Activated naive CD4-positive, alpha-beta T cell treated with anti-CD3 and anti-CD28 coated beads, Interleukin-2, amount 50 U/mL, for 72 hours (primary cell): ENCODE measurements at places on chromosomes 3 and 15. TPM values are rescaled to one million over a fixed set of nuclear protein-coding genes. Genes with fewer than 3 reads are reported as not detected.

GRCh38 chr15:74783072-74783807 is 1.4 kb downstream of the CSK start:
- no peak for DNase-seq

GRCh38 chr3:123755085-123755484 is 129.0 kb downstream of the MYLK start:
- no peak for DNase-seq

LRRIQ4 gene
- total RNA-seq, result 0.21 TPM

PXYLP1 gene
- total RNA-seq, result 9.7 TPM

DNA sequence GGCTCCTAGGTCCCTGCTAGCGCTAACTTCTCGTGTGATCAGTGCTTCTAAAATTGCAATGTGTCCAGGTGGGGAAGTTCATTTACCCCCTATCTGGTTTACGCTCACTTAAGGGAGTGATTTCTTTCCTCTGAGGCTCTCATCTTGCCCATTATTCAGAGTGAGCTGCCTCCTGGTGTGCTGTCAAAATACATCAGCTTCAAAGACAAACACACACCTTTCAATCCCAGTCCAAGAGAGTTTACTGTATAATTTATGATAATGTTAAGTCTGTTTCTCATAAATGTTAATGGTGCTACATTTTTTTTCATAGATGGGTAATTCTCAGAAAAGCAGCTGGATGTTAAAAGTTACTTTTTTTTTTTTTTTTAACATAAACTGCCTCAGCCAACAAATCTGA is 112.3 kb downstream of the RORA start:
- DNase-seq, result no peak

DNA sequence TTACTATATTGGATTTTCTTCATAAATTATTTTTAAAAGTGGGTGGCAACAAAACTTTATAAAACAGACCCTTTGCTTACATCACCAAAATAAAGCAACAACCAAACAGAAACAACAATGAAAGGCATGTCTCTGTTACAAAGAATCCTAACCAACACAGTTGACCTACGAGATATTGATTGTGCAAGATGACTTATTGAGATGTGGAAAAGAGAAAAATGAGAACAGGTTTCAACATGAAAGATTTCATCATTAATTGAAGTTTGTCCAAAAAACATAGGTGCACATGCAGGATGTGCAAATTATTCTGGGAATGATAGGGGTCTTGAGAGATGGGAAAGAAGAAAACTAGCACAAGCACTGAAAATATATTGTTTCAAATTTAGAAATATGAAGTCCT is 9.0 kb downstream of the GMNC start:
- DNase-seq, result no peak

PARP15 gene
- 13.8 TPM for total RNA-seq

GRCh38 chr15:69697916-69698315 is 245.3 kb downstream of the RPLP1 start:
- no peak for DNase-seq

TRPM1 gene
- not detected for total RNA-seq

DNA sequence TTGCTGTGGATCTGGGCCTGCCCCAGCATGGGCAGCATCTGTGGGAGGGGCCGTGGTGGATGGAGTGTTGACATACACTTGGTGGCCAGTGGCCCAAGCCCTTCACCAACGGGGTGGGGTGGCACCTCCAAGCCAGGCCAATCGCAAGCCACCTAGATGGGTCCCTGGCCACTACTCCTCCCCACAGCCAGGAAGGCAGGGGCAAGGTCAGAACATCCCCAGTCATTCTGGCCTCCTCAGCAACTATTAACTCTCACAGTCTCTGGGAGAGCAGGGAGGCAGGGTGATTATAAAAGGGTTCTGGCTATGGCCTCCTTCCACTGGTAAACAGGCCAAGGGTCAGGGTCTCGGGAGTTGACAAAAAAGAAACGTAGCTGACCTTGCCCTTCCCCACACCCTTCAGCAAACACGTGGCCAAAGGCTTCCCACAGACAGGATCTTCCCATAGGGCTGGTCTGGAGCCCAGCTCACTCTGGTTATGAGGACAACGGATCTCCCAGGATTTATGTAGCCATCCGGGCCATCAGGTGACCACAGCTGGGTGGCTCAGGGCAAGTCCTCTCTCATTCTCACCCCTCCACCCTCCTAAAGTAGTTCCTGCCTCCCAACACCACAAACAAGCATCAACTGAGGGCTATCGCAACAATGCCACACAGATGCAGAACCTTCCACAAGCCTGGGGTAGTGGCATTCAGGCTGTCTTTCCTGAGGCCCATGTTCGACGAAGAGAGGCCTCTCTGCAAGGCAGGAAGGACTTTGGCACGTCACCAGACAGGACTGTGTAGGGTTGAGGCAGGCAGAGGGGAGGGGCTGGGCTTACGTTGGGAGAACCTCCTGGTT is 18.9 kb downstream of the TLE3 start:
- no peak for DNase-seq

GRCh38 chr3:141485641-141486495 is 959 bp upstream of the RASA2 start:
- DNase-seq, result no peak

FAM3D gene
- not detected for total RNA-seq

DNA sequence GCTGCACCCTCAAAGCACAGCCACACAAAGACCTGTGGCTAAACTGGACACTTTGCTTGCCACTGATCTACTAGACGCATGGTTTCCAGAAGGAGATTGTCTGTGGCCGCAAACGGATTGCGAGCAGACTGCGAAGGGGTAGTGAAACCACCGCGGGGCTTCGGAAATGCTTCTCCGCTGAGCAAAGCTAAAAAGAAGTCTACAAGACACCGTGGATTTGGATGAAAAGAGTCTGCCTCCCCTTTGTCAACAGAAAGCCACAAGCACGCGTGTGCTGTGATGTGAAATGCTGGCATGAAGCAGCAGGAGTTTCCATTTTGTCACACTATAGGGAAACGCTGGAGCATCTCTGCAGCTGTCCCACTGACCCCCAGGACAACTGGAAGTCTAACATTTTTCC is 63.0 kb downstream of the TMEM44 start:
- DNase-seq, result no peak
